ENCODE measurements at places on chromosomes 6 and 20.

- no peak for DNase-seq
Observed at GRCh38 chr20:50001784-50002311, 19.1 kb downstream of the SNAI1 start.

DNA sequence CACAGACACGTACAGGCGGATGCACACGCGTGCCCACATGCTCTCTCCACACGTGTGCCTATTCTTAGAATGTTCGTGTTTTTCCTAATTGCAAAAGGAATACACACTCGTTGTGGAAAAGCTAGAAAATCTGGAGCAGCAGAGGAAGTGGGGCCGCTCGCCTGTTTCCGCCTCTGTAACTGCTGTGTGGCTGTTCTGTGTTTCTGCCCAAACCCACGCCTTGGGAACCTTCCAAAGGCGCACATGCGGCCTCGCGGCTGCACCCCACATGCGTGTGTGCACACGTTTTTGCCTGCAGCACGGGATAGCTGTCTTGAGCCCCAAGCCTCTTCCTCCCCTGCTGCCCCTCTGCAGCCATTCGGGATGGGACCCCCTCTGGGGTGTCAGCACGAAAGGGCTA is 12.2 kb downstream of the SLC17A9 start:
- DNase-seq = no peak

GRCh38 chr20:62790075-62790474 is 6.2 kb upstream of the MRGBP start:
- DNase-seq = no peak

GRCh38 chr6:56862415-56863175 is 92.3 kb upstream of the BEND6 start:
- no peak for DNase-seq

- no peak for DNase-seq
Observed at GRCh38 chr20:38485041-38485440, 12.4 kb downstream of the RALGAPB start.

- DNase-seq = no peak
Observed at GRCh38 chr6:79215213-79215824, 19.2 kb downstream of the HMGN3 start.

DNA sequence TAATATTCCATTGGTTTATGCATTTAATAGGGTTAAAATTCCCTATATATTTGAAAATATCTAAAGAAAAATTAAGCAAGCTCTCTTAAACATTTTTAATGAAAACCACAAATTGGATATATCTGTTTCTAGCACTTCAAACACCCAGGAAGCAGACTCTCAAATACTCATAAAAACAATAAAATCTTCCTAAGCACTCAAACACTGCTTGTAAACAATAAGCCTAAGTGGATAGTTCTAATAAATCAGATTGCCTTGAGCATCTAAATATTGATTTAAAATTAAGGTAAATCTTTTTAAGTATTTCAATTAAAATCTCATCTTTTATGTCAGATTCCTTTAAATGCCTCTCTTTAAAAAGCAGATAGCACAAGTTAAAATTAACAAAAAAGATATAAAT is 254.4 kb downstream of the KCNQ5 start:
- DNase-seq = no peak

GRCh38 chr6:29705389-29706231 is 17.6 kb upstream of the HLA-F start:
- no peak for DNase-seq

- DNase-seq = no peak
Observed at GRCh38 chr6:156189714-156190113, 587.5 kb upstream of the ARID1B start.

DNA sequence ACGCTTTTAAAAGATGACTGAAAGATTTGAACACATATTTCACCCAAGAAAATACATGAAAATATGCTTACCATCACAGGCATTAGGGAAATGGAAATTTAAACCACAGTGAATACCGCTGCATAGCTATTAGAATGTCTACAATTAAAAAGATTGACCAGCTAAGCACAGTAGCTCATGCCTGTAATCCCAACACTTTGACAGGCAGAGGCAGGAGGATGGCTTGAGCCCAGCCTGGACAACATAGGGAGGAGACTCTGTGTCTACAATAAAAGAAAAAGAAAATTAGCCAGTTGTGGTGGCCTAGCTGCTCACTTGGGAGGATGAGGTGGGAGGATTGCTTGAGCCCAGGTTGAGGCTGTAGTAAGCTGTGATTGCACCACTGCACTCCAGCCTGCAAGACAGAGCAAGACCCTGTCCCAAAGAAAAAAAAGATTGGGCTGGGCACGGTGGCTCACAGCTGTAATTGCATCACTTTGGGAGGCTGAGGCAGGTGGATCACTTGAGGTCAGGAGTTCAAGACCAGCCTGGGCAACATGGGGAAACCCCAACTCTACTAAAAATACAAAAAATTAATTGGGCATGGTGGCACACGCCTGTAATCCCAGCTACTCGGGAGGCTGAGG is 163.7 kb upstream of the AKAP12 start:
- no peak for DNase-seq

DNA sequence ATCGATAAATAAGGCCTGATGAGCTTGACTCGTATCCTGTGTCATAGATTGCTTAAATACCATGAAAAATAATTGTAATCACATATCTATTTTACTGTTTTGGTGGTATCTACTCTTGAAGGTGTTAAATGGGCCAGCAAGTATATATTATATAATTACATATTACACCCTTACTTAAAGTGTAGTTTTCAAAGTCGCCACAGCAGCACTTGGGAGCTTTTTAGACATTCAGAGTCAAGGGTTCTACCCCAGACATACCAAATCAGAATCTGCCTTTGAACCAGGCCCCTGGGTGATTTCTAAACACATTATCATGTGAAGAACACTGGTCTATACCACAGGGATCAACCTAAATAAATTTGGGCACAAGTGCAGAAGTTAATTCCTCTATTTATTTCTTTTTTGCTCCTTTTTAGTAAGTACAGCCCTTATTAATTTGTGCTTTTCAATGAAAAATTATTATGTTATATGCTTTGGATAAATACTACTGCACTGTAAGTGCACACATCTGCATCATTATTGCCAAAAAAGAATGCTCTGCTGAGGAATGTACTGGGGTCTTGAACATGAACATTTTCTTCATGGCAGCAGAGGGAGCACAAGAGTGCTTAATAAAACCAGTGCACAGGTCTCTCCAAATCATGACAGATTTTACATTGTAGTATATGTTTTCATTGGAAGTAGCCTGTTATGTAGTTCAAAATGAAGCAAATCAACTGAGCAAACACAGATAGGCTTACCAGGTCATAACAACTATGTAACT is 3.1 kb upstream of the ATXN1 start:
- DNase-seq = no peak

DNA sequence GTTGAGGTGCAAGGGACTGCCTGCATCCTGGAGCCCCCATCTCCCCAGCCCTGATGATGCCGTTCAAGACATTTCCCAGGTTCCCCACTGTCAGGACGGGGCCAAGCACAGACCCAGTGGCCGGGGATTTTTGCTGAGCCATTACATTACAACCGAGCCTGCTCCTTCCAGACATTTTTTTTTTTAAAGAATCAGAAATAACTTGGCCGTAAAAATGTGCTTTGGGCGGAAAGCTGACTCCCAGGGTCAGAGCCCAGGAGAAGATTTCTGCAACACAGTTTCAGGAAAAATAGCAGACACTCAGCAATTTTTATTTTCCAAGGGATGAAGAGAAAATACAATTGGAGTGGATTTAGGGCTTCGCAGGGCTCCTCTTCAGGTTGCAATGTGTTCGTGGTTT is 87.9 kb downstream of the LRFN2 start:
- DNase-seq = no peak

GRCh38 chr6:150696190-150696589 is 96.5 kb downstream of the PLEKHG1 start:
- DNase-seq = no peak

- DNase-seq = no peak
Observed at GRCh38 chr6:56220078-56220477, 27.3 kb downstream of the COL21A1 start.

- peak; percentile 22 for DNase-seq
Observed at GRCh38 chr6:157216570-157216969, 106.7 kb downstream of the TMEM242 start.

DNA sequence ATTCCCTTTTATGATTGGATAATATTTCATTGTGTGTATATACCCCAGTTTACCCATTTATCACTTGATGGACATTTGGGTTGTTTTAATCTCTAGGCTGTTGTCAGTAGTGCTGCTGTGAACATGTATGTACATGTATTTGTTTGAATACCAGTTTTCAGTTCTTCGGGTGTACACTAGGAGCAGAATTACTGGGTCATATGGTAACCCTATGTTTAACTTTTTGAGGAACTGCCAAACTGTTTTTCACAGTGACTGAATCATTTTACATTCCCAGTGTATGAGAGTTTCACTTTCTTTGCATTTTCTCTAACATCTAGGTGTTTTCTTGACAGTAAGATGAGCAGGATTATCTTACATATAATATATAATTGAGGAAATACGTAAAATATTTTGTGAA is 44.7 kb upstream of the ADIG start:
- DNase-seq = no peak

DNA sequence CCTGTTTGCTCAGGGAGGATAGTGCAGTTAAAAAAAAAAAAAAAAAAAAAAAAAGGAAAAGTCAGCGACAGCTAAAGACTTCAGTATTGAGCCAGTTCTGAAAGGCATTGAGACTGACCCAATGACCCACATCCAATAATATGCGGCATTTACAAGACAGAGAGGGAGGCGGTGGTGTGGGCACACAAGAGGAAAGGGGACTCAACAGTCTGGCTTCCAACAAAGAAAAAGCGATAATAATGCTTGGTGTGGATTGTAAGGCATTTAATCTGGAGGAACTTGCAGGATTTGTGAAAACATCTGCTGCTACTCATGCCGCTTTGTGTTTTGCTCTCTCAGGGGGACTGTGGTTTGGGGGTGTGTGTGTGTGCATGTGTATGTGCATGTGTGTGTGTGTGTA is 784.3 kb upstream of the CHD6 start:
- DNase-seq = no peak

GRCh38 chr6:22149096-22149495 is 147.7 kb downstream of the PRL start:
- DNase-seq = no peak

DNA sequence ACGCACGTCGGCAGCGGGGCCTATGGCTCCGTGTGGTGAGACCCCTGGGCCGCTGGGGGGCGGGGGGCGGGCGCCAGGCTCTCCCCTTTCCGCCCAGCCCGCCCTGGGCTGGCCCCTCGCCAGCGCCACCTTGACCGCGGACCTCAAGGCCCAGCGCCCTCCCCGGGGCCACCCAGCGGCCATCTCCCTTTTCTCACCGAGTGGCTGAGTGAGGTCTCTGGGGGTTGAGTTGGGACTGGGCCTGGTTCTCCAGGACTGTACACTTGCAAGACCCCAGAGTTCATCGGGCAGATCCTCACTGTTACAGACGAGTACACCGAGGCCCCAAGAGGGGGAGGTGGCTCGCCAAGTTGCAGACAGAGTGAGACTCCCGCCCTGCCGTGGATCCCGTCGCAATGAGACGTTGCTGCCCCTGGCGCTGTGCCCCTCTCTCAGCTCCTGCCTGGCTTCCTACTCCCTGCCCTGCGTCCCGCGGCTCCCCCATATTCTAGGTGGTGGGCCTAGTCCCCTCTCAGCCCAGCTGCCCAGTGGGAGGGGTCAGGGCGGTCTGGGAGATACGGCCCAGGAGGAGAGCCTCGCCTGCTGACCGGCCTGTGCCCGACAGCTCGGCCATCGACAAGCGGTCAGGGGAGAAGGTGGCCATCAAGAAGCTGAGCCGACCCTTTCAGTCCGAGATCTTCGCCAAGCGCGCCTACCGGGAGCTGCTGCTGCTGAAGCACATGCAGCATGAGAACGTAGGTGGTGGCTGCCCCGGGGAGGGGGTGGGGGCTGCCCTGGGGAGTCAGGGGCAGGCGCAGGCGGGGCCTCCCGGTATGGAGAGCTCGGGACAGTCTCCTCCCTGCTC is 576 bp downstream of the MAPK13 start:
- DNase-seq = peak; percentile 59

DNA sequence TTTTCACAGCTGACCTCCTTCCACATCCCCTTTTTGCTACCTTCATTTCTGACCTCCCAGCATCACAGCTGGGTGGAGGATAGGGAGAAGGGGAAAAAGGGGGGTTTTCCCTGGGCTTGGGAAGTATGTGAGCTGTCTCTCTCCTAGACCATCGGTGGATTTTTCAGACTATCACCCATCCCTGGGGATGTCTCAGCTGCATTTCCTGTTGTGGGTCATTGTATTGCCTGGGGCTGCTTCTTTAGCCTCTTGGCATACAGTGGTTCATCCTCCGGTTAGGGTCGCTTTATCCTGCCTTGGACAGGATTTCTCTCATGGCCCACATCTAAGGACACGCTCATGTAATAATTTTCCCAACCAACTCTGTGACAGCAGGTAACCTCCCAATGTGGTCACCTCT is 142.5 kb upstream of the ARG1 start:
- no peak for DNase-seq

GRCh38 chr20:10170261-10170660 is 48.4 kb upstream of the SNAP25 start:
- DNase-seq = no peak

GRCh38 chr6:40849546-40849945 is 189.5 kb downstream of the UNC5CL start:
- no peak for DNase-seq

DNA sequence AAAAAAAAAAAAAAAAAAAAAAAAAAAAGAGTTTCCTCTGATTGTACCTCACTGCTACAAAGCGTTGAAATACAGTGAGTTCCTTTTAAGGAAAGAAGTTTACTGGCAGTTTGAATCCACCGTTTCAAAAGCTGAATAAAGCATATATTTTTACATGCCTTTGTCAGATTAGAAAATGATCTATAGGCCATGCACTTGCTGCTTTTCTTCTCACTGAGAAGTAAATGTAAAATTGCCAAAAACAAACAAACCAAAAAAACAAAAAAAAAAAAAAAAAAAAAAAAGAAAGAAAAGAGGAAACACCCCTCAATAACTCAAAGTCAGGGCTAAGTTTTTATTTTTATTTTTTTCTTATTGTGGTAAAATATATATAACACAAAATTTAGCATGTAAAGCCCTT is 81.9 kb downstream of the LYRM4 start:
- no peak for DNase-seq

GRCh38 chr6:16494793-16495192 is 256.4 kb downstream of the GMPR start:
- no peak for DNase-seq

DNA sequence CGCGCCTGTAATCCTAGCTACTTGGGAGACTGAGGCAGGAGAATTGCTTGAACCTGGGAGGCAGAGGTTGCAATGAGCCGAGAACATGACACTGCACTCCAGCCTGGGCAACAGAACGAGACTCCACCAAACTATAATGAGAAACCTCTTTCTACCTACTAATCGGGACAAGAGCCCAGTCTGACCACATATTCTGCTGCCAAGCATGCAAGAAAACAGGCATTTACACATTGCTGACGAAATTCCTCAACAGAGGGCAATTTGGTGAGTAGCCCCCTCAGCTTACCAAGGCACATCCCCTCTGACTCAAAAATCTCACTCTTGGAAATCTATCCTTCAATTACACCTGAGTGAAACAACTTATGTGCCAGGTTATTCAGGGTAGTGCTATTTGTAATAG is 81.2 kb downstream of the SLC23A2 start:
- DNase-seq = no peak

GRCh38 chr6:137013031-137013430 is 31.7 kb downstream of the IL20RA start:
- DNase-seq = no peak
